ENCODE measurements at places on chromosomes 13 and 19. TPM values are rescaled to one million over a fixed set of nuclear protein-coding genes. Genes with fewer than 3 reads are reported as not detected.

- H3K27ac ChIP-seq, result no peak within 1 kb of the TSS
- no peaks in the 10 kb centered on the region for H3K4me1 ChIP-seq
- no peaks in the 10 kb centered on the region for H3K27me3 ChIP-seq
Observed at GRCh38 chr19:50969413-50969760, at the start of gene KLK6. Gene KLK6 (minus strand): TSS chr19:50969591. CDS start chr19:50968104, 1,487 bp downstream.

Gene IGLON5
- total RNA-seq, result not detected

- H3K27me3 ChIP-seq, result no peaks in the 10 kb centered on the region
- H3K27ac ChIP-seq, result no peak overlapping the region
- no peak for DNase-seq
- H3K4me3 ChIP-seq, result peak overlapping the region; percentile 86
- no peaks in the 10 kb centered on the region for H3K36me3 ChIP-seq
Observed at GRCh38 chr19:2425622-2426581, 1.5 kb downstream of the TIMM13 start.

- H3K27ac ChIP-seq, result no peak overlapping the region
- H3K4me3 ChIP-seq, result no peak overlapping the region
- peaks cover 13% of the 10 kb centered on the region for H3K4me1 ChIP-seq
- no peaks in the 10 kb centered on the region for H3K36me3 ChIP-seq
- no peaks in the 10 kb centered on the region for H3K27me3 ChIP-seq
- DNase-seq, result no peak
Observed at GRCh38 chr13:49219647-49220035, 497 bp upstream of the MLNR start.

Gene FUT1
- not detected for total RNA-seq

- H3K27ac ChIP-seq, result no peak overlapping the region
- no peak for DNase-seq
- H3K4me1 ChIP-seq, result no peaks in the 10 kb centered on the region
- H3K36me3 ChIP-seq, result no peaks in the 10 kb centered on the region
- no peak overlapping the region for H3K4me3 ChIP-seq
Observed at GRCh38 chr13:22195726-22196125, 524.9 kb downstream of the FGF9 start.

Gene ZFP82
- 23.0 TPM for total RNA-seq

DNA sequence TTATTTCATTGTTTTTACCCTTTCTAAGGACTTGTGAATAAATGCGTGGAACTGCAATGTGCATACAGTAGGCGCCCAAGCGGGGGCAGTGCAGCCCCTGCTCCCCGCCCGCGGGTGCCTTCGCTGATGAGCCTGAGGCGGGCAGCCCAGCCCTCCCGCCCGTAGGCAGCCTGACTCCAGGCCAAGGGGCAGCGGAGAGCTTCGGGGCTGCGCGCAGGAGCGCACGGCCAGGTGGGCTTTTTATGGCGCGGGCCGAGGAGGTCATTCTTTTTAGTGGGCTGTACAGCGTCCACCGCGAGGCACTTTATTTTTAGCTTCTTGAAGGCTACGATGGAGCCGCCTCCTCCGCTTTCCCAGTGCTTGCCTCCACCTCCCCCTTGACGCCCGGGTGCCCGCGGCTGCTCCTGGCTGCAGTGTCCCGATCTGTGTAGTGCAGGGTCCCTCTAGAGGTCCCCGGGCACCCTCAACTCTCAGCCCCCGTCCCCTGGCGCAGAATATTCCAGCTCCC, 60.5 kb downstream of the CCNE1 start:
- no peaks in the 10 kb centered on the region for H3K36me3 ChIP-seq
- no peak overlapping the region for H3K27ac ChIP-seq
- no peak overlapping the region for H3K4me3 ChIP-seq
- peaks cover 17% of the 10 kb centered on the region for H3K4me1 ChIP-seq
- DNase-seq, result peak; percentile 32

DNA sequence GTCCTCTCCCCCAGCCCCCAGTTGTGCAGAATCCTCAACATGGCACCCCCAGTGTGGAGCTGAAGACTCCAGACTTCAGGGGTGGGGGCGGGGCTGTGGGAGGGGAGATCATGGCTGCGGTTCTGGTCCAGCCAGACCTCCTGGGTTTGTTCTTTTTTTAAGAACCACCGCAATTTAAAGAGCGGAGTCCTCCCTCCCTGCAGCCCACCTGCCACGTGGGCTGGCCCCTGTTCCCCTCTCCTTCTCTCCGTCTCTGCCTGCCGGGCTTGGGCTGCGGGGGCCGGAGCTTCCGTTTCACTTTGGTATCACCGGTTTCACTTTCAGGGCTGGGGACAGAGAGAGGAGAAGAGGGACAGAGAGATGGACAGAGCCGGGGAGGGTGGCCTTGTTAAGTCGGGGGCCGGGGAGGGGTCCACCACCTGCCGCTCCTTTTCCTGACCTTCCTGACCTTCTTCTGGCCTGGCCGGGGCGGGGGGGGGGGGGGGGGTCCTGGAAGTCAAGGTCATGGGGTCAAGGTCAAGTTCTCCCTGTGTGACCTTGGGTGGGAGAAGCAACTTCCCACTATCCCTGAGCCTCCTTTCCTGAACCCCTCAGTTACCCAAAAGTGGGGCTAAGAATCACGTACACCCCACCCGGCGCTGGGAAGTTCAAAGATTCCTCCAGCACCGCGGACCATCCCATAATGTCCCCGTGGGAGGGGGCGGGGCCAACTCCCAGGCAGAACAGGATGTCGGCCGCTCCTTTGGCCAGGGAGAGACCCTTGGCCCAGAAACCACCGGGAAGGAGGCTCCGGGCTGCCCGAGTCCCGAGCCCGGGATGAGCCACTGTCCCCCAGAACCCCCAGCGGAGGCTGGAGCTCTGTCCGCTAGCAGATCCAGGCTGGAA, 11.3 kb upstream of the ZBTB7A start:
- peak overlapping the region; percentile 77 for H3K4me3 ChIP-seq
- peak overlapping the region; percentile 60 for H3K27ac ChIP-seq
- H3K36me3 ChIP-seq, result no peaks in the 10 kb centered on the region
- H3K4me1 ChIP-seq, result peaks cover 19% of the 10 kb centered on the region

GRCh38 chr19:14412324-14412995, 6.7 kb downstream of the DDX39A start:
- H3K36me3 ChIP-seq, result peaks cover 39% of the 10 kb centered on the region
- no peak overlapping the region for H3K27ac ChIP-seq
- DNase-seq, result no peak
- H3K27me3 ChIP-seq, result no peaks in the 10 kb centered on the region

Gene CAPS
- total RNA-seq, result 17.8 TPM

Gene ZNF419
- total RNA-seq, result 5.1 TPM

GRCh38 chr13:45863709-45864590, 12.4 kb upstream of the SIAH3 start:
- H3K27ac ChIP-seq, result no peak overlapping the region
- DNase-seq, result no peak
- no peaks in the 10 kb centered on the region for H3K36me3 ChIP-seq
- no peaks in the 10 kb centered on the region for H3K4me1 ChIP-seq
- H3K27me3 ChIP-seq, result no peaks in the 10 kb centered on the region

DNA sequence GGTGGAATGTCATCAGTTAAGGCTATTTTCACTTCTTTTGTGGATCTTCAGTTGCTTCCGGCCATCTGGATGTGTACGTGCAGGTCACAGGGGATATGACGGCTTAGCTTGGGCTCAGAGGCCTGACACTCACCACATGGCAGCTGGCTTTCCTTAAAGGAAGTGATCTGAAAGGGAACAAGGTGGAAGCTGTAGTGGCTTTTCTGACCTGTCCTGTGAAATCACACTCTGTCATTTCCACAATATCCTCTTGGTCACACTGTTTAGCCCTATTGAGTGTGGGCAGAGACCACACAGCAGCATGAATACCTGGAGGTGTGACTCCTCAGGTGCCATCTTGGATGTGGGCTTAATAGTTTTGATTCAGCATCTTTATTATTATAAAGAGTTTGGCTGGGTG, 4.5 kb upstream of the BAX start:
- H3K36me3 ChIP-seq, result no peaks in the 10 kb centered on the region
- H3K27ac ChIP-seq, result no peak overlapping the region
- H3K4me3 ChIP-seq, result no peak overlapping the region
- H3K27me3 ChIP-seq, result 0 out of 2 replicates have a peak, but pooled peaks cover 2% of the 10 kb centered on the region

GRCh38 chr19:1284293-1284978, 1.2 kb upstream of the EFNA2 start:
- H3K4me1 ChIP-seq, result peaks cover 17% of the 10 kb centered on the region
- peaks cover under 1% of the 10 kb centered on the region for H3K36me3 ChIP-seq
- H3K27me3 ChIP-seq, result no peaks in the 10 kb centered on the region
- no peak overlapping the region for H3K4me3 ChIP-seq

DNA sequence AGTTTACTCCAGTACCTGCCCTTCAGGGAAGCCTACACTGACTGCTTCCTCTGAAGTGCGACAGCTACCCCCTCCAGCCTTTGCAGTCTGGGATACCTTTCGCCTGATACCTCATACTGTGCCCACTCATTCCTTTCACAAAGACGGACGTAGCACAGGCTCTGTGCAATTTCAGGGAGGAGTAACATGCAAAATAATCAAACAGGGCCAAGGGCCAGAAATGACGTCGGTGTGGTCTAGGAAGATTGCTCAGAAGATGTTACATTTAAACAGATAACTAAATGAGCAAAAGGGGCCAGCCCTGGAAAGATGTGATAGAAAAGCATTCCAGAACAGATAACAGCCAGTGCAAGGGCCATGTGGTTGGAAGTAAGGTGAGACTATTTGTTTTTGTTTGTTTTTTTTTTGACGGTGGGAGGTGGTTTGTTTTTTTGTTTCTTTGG, 6.6 kb upstream of the DDX39A start:
- H3K36me3 ChIP-seq, result no peaks in the 10 kb centered on the region
- no peaks in the 10 kb centered on the region for H3K27me3 ChIP-seq
- no peak overlapping the region for H3K4me3 ChIP-seq
- DNase-seq, result peak; percentile 40

DNA sequence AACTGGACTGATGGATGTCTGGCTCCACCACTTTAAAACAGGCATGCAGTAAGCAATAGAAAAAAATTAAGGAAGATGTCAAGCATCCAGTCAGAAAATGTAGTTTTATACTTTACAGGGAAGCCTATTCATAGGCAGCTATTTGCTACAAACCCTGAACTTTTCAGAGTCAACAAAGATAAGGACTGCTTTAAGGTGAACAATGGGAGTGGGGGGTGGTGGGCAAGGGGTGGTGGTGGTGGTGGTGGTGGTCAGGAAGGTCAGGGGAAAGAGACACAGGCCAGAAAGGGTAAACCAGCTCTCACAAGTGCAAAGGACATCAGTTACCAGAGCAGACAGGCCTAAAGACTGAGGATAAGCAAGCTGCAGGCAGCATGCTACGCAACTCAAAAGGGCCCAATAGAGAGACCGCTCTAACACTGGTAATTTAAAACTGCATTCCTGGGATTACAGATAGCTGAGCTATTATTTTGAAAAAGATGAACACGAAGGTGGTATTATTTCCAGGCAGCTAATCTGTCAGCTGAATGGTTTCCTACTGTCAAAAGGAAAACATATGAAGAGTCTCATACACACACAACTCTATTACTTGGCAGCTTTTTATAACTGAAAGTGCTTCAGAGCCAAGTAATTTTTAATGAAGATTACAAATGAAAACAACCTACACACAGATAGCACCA, 14.8 kb downstream of the BRD4 start:
- no peak overlapping the region for H3K4me3 ChIP-seq
- H3K4me1 ChIP-seq, result peaks cover 56% of the 10 kb centered on the region
- H3K36me3 ChIP-seq, result peaks cover 11% of the 10 kb centered on the region
- H3K27me3 ChIP-seq, result no peaks in the 10 kb centered on the region

DNA sequence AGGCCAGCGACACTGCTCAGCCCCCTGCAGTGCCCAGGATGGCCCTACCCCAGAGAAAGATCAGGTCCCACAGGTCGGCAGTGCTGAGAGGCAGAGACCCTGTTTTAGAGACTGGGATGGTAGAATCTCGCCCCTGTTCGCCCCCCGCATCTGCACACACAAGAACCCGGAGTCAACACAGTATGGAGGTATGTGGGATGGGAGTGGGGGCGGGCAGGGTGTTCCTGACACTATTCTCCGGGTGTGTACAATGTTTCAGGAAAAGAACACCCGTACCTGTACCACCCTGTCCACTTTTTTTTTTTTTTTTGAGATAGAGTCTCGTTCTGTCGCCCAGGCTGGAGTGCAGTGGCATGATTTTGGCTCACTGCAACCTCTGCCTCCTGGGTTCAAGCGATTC, 19.3 kb downstream of the PIP5K1C start:
- no peak overlapping the region for H3K4me3 ChIP-seq
- no peak for DNase-seq
- no peak overlapping the region for H3K27ac ChIP-seq
- H3K4me1 ChIP-seq, result peaks cover under 1% of the 10 kb centered on the region
- H3K36me3 ChIP-seq, result peaks cover 3% of the 10 kb centered on the region

Gene TMC4
- total RNA-seq, result 6.2 TPM

GRCh38 chr19:2041683-2042484, 9.2 kb downstream of the MKNK2 start:
- DNase-seq, result peak; percentile 98
- peaks cover 42% of the 10 kb centered on the region for H3K36me3 ChIP-seq
- H3K4me3 ChIP-seq, result peak overlapping the region; percentile 59
- H3K4me1 ChIP-seq, result peaks cover 96% of the 10 kb centered on the region
- H3K27me3 ChIP-seq, result no peaks in the 10 kb centered on the region
- peak overlapping the region; percentile 93 for H3K27ac ChIP-seq

DNA sequence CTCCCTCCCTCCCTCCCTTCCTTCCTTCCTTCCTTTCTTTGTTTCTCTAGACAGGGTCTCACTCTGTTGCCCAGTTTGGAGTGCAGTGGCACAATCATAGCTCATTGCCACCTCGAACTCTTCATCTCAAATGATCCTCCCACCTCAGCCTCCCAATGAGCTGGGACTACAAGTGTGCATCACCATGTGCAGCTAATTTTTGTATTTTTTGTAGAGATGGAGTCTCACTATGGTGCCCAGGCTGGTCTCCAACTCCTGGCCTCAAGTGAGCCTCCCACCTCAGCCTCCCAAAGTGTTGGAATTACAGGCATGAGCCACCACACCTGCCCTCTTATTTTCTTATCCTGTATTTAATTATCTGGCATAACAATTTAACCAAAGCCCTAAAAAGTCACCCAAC, 4.4 kb downstream of the UPK1A start:
- H3K36me3 ChIP-seq, result no peaks in the 10 kb centered on the region
- H3K4me3 ChIP-seq, result no peak overlapping the region
- H3K4me1 ChIP-seq, result no peaks in the 10 kb centered on the region

- H3K27ac ChIP-seq, result peak overlapping the region; percentile 18
- H3K4me1 ChIP-seq, result peaks cover 21% of the 10 kb centered on the region
- no peaks in the 10 kb centered on the region for H3K36me3 ChIP-seq
- H3K27me3 ChIP-seq, result no peaks in the 10 kb centered on the region
- peak overlapping the region; percentile 4 for H3K4me3 ChIP-seq
Observed at GRCh38 chr13:73702419-73703071, 431.7 kb downstream of the KLF12 start.

- H3K36me3 ChIP-seq, result no peaks in the 10 kb centered on the region
- no peak overlapping the region for H3K27ac ChIP-seq
- DNase-seq, result no peak
- H3K4me3 ChIP-seq, result no peak overlapping the region
- H3K4me1 ChIP-seq, result no peaks in the 10 kb centered on the region
Observed at GRCh38 chr19:23401086-23401610, 5.9 kb upstream of the ZNF91 start.

GRCh38 chr13:23715762-23716235, 145.6 kb downstream of the TNFRSF19 start:
- peak; percentile 46 for DNase-seq
- H3K4me3 ChIP-seq, result no peak overlapping the region
- H3K27ac ChIP-seq, result no peak overlapping the region
- H3K4me1 ChIP-seq, result no peaks in the 10 kb centered on the region
- no peaks in the 10 kb centered on the region for H3K27me3 ChIP-seq
- H3K36me3 ChIP-seq, result no peaks in the 10 kb centered on the region

GRCh38 chr13:74132152-74132775, 1.9 kb downstream of the KLF12 start:
- H3K4me1 ChIP-seq, result peaks cover 61% of the 10 kb centered on the region
- H3K27ac ChIP-seq, result peak overlapping the region; percentile 95
- DNase-seq, result peak; percentile 89
- no peaks in the 10 kb centered on the region for H3K27me3 ChIP-seq

GRCh38 chr13:70893832-70894231, 785.6 kb upstream of the KLHL1 start:
- H3K27ac ChIP-seq, result no peak overlapping the region
- no peak for DNase-seq
- H3K4me1 ChIP-seq, result no peaks in the 10 kb centered on the region
- no peak overlapping the region for H3K4me3 ChIP-seq

All from Karpas-422 (cell line).